Urinary bladder (tissue), 4 donors: ENCODE measurements at places on chromosomes 1 and 21. TPM values are rescaled to one million over a fixed set of nuclear protein-coding genes. Genes with fewer than 3 reads are reported as not detected.

The CLCA4 gene
- 38.1 TPM for total RNA-seq

DNA sequence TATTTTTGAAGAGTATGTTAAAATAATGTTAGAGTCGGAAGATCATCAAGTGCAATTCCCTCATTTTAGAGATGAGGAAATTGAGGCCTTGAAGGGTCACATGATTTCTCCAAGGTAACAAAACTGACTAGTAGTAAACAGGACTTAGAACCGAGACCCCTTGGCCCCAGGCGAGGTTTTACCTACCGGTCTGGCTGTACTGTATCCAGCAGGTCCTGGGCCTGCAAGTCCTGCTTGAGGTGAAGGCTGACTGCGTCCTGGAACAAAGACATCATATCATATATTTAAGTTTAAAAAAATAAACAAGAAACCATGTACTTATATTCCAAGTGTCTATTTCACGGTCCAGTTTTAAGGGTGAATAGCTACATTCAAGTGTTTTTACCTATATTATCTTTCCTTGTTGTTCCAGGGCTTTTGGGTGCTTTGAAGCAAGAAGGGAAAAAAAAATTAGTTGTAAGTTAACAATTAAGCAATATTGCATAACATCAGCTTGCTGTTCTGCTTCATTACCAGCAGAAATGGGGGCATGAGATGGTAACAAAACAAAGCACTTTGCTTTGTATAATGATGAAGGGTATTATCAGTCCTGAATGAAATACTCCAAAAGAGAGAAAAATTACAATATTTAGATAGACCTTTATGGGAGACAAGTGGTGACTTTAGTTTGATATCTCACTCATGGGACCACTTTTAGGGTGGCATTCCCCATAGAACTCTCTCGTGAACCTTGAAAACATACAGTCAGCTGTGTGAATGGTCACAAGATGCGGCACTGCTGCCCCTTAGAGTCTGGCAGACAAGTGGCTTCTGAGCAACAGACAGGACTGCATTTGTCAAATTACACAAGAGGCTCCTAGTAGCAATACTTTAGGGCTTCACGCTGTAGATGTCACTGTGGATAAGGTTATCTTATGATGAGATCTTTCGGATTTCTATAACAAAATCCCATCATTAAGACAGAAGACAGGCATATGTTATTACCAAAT is 29.8 kb upstream of the CFAP298 start:
- DNase-seq: no peak

The FABP3 gene
- total RNA-seq: 42.1 TPM

- DNase-seq: no peak
Observed at GRCh38 chr1:170660281-170660713, 3.6 kb upstream of the PRRX1 start.

DNA sequence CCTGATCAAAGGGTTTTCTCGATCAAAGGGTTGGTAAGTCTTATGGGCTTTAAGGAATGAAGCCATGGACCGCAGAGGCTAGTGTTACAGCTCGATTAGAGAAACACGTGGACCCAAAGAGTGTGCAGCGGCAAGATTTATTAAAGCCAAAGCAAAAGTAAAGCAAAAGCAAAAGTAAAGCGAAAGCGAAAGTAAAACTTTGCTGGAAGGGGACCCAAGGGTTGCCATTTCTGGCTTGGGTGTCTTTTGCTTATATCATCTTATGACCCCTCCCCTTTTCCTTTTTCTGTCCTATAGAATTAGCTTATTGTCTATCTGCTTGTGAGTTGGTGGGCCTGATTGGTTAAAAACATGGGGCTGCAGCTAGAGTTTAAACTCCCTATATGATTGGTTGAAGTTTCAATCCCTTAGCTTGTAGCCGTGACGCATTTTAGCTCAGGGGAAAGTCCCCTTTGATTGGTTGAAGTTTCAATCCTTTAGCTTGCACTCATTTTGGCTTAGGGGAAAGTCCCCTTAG is 957.0 kb downstream of the AMY1C start:
- DNase-seq: no peak

The TNNI3K gene
- total RNA-seq: 5.1 TPM

DNA sequence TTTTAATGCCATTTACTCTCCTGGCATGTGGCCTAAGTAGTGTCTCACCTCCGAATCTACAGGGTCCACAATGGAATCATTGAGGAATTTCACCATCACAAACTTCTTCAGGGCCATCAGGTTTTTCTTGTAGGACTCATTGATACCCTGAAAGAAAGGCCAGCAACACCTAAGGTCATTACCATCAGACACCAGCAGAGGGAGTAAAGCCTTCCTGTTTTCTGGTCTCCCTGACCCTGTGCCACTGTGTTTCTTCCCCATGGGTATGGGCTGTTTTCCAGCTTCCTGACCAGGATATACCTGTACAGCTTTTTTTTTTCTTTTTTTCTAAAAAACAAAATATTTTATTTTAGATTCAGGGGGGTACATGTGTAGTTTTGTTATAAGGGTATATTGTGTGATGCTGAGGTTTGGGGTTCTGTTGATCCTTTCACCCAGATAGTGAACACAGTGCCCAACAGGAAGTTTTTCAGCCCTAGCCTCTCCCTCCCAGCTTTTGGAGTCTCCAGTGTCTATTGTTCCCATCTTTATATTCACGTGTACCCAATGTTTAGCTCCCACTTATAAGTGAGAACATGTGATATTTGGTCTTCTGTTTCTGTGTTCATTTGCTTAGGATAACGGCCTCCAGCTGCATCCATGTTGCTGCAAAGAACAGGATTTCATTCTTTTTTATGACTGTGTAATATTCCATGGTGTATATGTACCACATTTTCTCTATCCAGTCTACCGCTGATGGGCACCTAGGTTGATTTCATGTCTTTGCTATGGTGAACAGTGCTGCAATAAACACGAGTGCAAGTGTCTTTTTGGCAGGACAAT is 18.3 kb downstream of the PPT1 start:
- no peak for DNase-seq

GRCh38 chr1:16168622-16169360 is 12.9 kb upstream of the EPHA2 start:
- no peak for DNase-seq

DNA sequence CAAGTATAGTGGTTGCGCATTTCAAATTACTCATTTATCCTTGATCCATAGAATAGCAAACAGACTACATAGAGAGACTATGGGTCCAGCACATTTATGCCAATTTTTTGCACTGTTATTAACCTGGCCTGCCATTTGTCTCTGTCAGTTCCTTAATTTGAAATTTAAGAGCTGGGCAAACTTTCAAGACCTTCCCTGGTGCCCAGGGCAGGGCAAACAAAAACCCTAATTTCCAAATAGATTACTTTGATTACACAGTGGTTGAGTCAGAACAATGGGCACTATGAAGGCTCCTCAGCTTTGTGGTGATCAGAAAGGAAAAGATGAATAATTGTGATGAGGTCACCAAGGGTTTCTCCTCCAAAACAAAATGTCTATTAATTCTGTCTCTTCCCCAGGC is 80.6 kb downstream of the TNFSF18 start:
- no peak for DNase-seq

DNA sequence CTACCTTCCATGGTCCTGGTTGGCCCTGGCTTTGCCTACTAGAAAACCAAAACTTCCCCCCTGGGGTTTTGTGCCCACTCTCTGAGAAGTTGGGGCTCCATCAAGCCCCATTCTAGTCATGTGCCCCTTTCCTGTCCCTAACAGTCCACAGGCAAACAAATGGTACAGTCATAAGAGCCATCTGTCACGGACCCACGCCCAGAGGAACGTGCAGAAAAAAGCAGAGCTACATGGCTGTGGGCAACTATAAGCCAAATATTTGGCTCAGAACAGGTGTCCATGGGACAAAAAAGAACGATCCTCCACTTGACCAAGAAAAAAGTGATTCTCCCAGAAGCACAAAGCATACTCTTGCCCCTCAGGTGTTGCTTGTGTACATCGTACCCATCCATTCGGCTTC is 14.6 kb upstream of the TRNAU1AP start:
- no peak for DNase-seq

DNA sequence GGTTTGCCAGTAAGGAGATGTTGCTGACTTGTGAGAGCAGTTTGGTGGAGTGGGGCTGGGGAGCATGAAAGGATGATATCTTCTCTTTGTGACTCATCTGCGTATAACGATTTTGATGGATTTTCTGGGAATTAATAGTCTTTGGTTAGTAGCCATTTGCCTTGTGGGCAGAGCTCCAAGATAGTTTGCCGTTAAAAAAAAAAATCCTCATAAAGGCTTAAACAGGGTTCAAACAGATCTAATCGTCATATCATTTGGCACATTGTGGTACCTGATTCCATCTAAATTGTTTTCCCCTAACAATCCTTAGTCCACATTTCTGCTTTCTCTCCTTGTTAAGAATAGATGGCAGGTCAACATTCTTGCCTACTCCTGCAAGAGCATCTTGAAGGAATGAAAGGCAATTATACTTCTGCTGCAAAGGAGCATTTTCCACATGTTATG is 168.0 kb downstream of the PPP1R12B start:
- DNase-seq: no peak

- no peak for DNase-seq
Observed at GRCh38 chr1:72111662-72112061, 170.7 kb downstream of the NEGR1 start.

- DNase-seq: no peak
Observed at GRCh38 chr1:89710498-89711139, 77.7 kb downstream of the LRRC8C start.

The NPL gene
- 10.5 TPM for total RNA-seq

DNA sequence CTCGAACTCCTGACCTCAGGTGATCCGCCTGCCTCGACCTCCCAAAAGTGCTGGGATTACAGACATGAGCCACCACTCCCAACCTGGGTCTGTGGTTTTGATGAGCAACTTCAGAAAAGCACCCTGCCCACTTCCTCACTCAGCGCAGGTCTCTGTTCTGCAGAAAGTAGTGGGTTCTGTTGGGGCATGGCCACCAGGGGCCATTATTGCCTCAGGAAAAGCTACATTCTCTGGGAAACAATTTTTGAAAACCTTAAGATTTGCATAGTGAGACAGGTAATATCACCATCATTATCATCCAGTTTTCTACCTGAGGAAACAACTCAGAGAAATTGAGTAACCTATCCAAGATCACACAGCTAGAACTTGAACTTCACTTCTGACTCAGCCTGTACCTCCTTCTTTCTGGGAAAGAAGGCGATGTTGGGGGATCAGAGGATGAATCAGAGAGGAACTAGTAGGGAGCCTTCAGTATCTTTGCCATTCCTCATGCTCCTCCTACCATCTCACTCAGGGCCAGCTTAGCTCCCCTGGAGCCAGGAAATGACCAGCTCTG is 7.1 kb upstream of the NES start:
- no peak for DNase-seq

DNA sequence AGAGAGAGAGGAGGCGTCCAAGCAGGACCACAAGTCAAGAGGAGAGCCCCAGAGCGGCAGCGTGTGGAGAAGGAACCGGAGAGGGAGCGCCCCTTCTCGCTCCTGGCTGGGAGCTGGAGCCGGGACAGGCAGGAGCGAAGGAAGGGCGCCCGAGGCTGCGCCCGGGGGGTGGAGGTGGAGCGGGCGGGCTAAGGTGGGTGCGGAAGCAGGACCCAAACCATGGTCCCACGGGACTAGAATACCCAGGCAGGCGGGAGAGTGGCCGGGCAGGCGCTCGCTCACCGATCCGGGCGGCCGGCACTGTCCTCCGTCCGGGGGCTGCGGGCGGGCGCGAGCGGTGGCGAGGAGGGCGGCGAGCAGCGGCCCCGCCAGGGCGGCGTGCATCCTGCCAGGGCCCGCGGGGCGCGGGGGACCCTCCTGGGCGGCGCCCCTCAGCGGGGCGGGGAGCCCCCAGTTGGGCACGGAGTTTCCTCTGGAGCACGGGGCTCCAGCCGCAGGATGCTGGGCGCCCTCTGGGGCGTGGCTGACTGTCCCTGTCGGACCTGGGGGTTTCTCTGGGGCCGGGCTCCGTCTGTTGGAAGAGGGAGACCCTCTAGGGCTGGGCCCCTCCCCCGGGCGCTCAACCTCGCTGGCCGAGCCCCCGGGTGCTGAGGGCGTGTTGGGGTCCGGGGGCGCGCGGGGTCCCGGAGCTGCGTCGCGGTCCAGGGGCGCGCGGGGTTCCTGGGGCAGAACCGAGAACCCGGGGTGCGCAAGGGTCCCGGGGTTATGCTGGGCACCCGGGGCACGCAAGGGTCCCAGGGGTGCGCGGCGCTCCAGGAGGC is 569 bp downstream of the TRABD2B start:
- no peak for DNase-seq

GRCh38 chr1:156204686-156205085 is 8.1 kb upstream of the PMF1 start:
- no peak for DNase-seq

DNA sequence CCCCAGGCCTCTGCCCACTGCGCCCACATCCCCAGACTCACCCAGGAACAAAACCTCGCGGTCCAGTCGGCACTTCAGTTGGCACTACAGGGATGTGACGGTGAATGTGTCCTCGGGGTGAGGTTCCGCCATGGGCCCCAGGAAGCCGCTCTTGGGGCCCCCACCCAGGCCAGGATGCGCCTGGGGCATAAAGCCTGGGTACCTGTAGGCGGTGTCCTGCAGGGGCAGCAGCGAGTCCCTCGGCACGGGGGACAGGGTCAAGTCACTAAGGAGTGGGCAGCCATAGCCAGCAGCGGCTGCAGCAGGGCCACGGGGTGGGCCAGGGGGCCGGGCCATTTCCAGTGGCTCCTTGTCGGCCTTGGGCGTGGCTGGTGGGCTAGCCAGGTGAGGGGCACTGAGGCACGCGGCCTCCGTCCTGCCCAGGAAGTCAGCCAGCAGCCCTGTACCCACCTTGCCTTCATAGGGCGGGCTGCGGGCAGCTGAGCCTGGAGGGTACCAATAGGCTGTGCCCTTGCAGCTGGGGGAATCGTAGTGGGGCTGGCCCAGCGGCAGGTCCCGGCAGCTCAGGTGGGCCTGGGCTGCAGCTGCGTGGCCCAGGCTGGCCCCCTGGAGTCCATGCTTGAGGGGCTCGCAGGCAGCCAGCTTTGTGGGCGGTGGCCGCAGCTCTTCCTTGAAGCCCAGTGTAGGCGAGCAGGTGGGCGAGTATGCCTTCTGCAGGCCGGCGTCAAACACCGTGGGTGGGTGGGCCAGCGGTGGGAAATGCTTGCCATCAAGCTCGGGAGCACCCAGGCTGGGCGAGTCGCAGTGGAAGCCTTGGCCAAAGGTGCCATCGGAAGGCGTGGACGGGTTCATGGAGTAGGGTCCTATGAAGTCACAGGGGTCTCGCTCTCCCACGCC is 56.5 kb downstream of the AHDC1 start:
- no peak for DNase-seq

- DNase-seq: no peak
Observed at GRCh38 chr1:67143966-67144365, 9.2 kb upstream of the C1orf141 start.
